ENCODE measurements at places on chromosomes 2 and 18.

GRCh38 chr18:42086288-42086687, 131.3 kb downstream of the PIK3C3 start:
- DNase-seq = no peak

DNA sequence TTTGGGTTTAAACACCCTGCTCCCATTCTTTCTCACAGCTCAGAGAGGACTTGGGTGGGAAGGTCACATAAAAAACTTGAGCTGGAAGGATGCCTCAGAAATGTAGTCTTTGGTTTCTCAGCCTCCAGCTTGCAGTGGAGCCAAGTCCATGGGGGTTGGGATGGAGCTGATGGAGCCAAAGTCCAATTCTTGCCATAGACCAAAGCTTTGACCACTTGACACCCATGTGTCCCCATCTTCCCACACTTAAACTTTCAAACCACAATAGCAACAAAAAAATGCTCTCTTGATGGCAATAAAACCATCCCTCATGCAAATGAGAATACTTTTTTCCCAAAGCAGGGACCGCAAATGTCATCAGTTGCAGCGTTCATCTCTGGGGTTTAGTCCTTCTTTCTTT, 14.7 kb upstream of the DAW1 start:
- no peak for DNase-seq

DNA sequence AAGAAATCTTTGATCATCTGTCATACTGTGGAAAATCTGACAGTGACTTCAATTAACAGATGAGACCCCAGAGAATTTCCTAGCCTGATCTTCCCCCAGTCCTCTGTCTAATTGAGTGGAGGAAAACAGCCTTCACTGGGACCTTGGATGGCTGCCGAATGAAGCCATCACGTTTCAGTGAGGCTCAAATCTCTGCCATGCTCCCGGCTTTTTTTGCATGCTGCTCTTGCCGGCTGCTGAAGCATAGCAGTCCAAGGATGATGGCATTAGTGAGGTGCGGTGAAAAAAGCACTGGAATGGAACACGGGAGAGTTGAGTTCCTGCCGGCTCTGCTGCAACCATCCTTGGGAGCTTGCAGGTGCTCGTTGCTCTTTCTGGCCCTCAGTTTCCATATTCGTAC, 430.5 kb downstream of the SLC4A3 start:
- DNase-seq = no peak

DNA sequence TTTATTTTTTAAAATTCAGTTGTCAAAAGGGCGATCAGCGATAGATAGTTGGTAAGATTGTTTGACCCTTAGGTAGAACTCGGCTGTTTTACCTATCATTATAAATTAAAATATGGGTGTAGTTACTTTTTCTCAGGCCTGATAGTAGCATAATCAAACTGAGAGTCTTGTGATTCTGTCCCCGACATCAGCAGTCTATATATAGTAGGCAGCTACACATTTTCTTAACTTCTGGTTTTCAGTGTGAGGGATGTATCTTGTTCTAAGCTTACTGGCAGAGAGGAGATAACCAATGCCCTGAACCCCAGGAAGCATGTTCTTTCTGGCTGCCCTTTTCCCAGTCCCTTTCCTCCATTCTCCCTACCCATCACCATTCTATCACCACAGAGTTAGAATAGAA, 56.6 kb downstream of the XRCC5 start:
- DNase-seq = no peak

- no peak for DNase-seq
Measured at GRCh38 chr2:55482186-55482884, 37.2 kb upstream of the CFAP36 start.

- no peak for DNase-seq
Measured at GRCh38 chr2:27689424-27689823, 25.7 kb downstream of the SLC4A1AP start.

GRCh38 chr2:124623560-124623959, 598.5 kb downstream of the CNTNAP5 start:
- DNase-seq = no peak

- DNase-seq = no peak
Measured at GRCh38 chr2:219261024-219261855, 7.5 kb upstream of the TUBA4A start.

DNA sequence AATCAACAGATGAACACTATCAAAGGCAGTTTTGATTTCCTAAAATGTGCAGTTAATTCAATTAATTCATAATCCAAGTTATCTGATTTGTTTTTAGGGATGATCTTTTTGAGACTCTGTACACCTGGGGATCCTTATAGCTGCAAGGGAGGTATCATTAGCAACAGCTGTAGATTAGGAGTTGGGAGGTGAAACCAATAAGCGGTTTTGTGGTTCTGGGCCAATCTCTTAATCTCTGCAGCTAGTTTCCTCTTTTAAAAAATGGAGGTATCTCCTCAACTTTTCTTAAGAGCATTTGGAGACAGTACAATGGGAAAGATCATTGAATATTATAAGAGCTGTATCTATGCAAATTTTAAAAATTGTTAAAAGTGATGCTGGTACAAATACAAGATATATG, 126.0 kb downstream of the MC4R start:
- DNase-seq = peak; percentile 53

- no peak for DNase-seq
Measured at GRCh38 chr2:121076498-121076820, 208.5 kb downstream of the TFCP2L1 start.

DNA sequence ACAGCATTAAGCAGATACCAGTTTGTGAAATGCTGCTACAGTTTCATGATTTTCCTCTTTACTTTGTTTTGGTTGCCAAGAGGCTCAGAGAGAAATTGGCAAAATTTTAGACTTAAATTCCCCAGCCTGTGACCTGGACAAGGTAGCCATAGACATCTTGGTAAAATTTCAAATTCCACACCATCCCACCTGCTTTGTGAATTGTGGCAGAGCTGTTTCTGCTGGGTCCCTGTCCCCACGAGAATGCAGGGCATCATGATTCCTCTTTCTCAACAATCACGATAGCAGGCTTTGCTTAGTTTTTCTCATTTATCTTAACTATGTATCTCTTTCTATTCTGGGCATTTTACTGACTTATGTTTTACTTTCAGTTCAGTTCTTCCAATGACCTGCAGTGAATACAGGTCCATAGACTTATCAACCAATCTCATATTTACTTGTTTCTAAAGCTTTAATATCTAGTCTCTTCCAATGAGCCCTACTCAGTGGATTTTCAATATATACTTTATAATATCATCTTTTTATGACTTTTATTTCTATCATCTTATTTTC, 351.6 kb downstream of the SOCS6 start:
- DNase-seq = no peak

- peak; percentile 77 for DNase-seq
Measured at GRCh38 chr2:60554074-60554645, 706 bp upstream of the BCL11A start.

- DNase-seq = no peak
Measured at GRCh38 chr2:15797231-15797938, 143.0 kb upstream of the MYCN start.

DNA sequence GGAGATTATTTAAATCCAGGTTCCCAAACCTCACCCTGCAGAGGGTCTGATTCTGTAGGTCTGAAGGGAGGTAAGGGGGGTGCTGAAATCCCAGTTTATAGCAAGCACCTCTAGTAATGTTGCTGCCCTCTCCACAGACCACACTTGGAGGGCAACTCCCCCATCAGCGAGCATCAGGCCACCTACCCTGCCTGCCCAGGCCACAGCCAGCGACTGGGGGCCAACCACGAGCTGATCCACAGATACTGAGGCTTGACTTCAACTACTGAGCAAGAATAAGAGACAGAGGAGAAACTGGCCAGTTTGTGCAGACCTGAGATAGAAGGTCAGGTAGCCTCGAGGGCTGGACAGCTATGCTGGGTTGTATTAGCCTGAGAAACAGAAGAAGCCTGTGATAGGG, 36.3 kb upstream of the LBH start:
- no peak for DNase-seq

- no peak for DNase-seq
Measured at GRCh38 chr18:28408528-28408927, 231.6 kb upstream of the CDH2 start.

- DNase-seq = peak; percentile 72
Measured at GRCh38 chr2:59888015-59888414, 665.4 kb downstream of the BCL11A start.

DNA sequence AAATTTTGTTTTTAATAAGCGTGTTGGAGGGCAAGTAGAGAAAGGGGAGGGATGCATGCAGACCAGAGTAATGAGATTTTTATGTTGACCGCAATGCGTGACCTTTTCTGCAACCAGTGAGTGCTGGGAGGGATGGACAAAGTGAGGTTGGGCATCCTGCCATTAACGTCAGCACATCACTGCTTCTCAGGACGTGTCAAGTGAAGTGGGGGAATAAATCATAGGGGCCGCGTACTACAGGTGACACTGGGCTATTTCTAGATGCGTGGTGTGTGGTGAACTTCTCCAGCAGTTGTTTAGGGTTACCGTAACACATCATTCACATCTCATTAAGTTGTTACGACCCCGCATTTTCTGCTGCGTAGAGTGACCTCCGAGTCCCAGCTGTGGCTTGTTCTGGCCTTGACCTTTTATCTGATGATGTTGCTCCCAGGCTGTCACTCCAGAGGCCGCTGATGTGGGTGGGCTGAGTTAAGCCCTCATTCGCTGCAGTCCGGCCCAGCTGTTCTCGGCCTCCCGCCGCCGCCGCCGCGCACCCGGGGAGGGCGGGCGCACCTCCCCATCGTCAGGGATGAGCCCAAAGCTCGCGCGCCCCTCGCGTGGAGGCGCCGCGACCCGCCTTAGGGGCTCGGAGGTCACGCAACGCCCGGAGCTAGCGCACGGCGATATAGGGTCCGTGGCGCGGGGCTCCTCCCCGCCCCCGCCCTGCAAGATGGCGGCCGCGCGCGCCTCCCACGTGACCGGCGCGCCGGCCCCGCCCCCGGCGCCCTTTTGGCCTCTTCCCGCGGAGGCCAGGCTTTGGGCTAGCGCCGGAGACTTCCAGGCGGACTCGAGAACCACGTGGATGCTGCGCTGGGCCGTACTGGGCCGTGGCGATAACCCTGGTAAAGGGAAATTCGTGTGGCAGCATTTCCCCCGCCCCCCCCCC, 3.5 kb downstream of the ZCCHC2 start:
- peak; percentile 80 for DNase-seq

- DNase-seq = no peak
Measured at GRCh38 chr2:231138699-231139098, 13.9 kb upstream of the HTR2B start.

DNA sequence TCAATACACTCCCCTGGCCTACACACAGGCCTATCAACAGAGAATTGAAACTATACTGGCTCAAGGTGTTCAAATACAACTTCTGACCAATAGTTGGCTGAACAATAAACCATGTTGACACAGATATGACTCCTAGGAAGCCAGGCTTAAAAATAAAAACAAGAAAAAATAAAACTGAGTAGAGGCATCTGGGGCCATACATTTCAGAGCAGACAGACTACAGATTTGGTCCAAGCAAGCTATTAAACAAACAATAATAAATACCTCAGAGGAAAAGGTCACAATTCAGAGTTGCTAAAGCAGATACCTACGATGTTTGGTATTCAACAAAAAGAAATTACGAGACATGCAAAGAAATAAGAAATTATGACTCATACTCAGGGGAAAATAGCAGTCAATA, 132.8 kb upstream of the ACVR2A start:
- DNase-seq = no peak

GRCh38 chr18:48742706-48743475, 204.1 kb downstream of the CTIF start:
- no peak for DNase-seq

DNA sequence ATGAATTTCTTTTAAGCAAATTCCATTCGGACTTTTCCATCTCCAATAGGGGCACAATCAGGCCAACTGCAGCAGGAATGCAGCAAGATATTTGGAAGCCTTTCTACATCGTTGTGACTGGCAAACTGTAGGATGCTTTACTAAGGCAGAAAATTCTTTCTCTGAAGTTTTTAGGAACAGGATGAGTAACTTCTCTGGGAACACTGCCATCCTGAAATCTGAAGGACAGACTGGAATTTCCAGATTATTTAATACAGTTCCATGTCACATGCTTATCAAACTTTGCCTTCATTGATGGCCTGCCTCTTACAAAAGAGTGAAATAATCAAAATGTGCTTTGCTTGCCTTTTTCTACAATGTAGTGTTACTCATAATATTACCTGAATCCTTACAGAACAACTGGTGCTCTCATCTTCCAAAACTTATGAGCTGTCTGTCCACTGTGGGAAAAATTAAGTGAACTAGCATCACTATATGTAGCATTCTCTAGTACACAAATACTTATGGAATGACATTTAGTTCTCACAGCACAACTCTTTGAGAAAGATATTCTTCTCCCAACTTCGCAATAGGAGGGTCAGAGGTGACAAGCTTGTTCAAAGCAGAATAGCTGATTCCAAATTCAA, 32.0 kb upstream of the MAP2 start:
- no peak for DNase-seq

- DNase-seq = no peak
Measured at GRCh38 chr2:105439141-105439540, 40.3 kb upstream of the FHL2 start.

DNA sequence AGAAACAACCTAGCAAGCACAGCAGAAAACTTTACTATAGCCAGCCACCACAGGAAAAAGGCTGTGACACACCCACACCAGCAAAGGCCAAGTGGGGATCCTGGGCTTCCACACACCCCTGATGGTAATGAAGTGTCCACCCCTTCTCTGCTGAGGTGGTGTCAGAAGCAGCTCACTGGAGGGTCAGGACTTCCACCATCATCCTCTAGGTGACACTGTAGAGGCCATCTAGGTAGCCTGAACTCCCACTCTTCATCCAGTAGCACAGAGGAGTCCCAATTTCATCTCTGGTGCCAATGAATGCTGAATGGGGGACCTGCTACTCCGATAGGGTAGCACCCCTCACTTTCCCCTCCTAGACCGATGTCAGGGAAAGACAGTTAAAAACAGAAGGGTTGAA, 1544.4 kb downstream of the LRP1B start:
- DNase-seq = peak; percentile 18

DNA sequence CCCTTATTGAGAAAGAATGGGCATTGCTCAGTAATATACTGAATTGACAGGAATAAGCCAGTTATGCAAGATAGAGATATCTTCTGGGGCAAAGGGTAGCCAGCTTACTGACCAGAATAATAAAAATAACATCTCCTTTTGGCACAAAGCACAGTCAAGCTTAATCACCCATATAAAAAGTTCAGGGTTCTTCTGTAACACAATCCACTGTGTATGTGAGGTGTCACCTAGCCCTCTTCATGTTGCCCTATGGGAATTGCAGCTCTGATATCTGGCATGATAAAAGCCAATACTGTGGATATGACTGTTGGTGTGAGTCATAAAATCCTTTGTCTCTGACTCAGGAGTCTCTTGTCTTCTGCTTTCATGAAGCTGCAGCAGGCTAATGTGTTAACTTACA, 90.8 kb downstream of the DSEL start:
- no peak for DNase-seq

GRCh38 chr18:78477840-78478239, 501.8 kb upstream of the SALL3 start:
- no peak for DNase-seq
